ENCODE measurements at places on chromosomes 11 and 22. TPM values are rescaled to one million over a fixed set of nuclear protein-coding genes. Genes with fewer than 3 reads are reported as not detected.

FAM118B gene
- total RNA-seq: 15.5 TPM

ANKRD49 gene
- total RNA-seq: 17.1 TPM

MRGPRE gene
- total RNA-seq: not detected

PIWIL4 gene
- total RNA-seq: 0.38 TPM

PDE3B gene
- 0.13 TPM for total RNA-seq

DLG2 gene
- total RNA-seq: 0.26 TPM

TMPRSS4 gene
- 42.4 TPM for total RNA-seq

CADM1 gene
- 14.2 TPM for total RNA-seq

TBX1 gene
- 12.9 TPM for total RNA-seq
